ENCODE measurements at places on chromosomes 5 and 9. TPM values are rescaled to one million over a fixed set of nuclear protein-coding genes. Genes with fewer than 3 reads are reported as not detected.

- DNase-seq: no peak
Observed at GRCh38 chr5:44697025-44697424, 111.7 kb upstream of the MRPS30 start.

DNA sequence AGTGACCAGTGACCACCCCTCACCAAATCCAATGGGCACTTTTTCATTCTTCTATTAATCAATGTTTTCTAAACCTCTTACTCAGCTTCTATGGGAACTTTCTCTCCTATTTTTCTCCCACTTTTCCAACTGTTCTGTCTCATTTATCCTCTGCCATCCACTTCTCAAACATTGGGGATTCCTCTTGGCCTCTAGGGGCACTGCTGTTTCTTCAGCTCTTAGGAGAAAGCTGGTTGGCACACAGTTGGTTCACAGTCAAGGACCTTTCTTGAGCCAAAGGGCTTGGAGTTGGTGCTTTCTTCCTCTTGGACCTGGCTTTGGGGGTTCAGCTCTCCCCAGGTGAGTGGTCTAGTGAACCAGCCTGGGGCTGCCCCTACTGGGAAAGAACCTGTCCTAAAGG, 112.2 kb upstream of the LHFPL2 start:
- DNase-seq: no peak

- no peak for DNase-seq
Observed at GRCh38 chr5:150662731-150663516, 1.9 kb downstream of the MYOZ3 start.

DNA sequence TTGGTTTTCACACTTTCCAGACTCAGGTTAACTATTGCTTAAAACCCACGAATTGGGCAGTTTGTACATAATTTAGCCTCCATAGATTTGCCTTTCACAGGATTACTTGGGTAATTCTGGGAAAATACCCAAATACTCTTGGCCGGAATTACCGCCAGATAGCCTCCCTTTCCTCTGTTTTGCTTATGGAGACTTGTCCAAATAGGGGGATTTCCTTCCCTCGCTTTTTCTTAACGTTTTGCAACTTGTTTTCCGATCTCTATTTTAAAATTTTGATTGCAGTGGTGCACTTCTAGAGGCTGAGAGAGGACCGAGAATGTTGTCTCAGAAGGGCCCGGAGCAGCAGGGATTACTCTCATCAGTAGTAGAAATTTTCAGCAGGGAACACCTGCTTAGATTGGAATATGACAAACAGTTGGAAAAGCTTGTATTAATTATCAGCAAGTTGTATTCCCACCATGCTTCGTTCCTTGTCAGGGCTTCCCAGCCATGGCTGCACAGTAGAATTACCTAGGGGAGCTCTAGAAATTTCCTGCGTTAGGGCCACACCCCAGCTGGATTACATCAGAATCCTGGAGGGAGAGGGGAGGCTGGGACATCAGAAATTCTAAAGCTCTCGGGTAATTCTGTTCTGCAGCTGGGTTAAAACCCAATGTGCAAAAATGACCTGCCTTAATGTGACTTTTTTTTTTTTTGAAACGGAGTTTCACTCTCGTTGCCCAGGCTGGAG, 329.1 kb downstream of the SH3GL2 start:
- DNase-seq: no peak

GRCh38 chr9:90770927-90771326, 30.7 kb upstream of the SYK start:
- no peak for DNase-seq

- DNase-seq: peak; percentile 32
Observed at GRCh38 chr9:35826071-35826701, 2.3 kb downstream of the FAM221B start.

DNA sequence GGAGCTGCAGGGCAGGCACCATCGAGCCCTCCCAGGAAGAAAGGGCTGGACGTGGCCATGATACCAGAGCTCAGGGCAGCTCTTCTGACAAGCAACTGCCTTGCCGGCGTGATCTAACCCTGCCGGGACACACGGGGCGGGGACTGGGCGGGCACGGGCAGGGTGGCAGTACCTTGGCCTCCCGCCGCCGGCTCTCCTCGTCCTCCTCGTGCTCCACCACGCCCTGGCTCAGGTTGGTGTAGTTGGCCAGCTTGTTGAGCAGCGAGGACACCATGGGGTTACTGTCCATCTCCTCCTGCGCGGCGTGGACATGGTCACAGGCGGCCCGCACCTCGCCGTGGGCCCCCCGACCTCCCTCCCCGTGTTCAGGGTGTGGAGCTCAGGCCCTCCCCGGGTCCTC, 18.5 kb downstream of the SLC12A7 start:
- DNase-seq: no peak

DNA sequence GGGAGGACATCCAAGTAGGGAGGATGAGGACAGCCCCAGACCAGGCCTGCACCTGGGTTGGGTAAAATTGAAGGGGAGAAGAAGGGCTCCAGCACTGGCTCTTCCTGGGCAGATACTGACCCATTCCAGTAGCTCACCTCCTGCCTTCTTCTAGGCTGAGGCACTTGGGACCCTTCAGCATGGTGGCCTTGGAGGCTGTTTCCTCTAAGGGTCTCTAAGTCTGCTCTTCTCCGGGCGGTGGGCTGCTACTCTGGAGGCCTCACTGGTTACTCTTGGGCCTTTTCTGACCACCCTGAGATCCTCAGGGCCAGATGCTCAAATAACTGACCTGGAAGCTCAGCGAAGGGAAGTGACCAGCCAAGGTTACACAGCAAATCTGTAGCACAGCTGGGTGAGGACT, 2.8 kb upstream of the TIFAB start:
- no peak for DNase-seq

DNA sequence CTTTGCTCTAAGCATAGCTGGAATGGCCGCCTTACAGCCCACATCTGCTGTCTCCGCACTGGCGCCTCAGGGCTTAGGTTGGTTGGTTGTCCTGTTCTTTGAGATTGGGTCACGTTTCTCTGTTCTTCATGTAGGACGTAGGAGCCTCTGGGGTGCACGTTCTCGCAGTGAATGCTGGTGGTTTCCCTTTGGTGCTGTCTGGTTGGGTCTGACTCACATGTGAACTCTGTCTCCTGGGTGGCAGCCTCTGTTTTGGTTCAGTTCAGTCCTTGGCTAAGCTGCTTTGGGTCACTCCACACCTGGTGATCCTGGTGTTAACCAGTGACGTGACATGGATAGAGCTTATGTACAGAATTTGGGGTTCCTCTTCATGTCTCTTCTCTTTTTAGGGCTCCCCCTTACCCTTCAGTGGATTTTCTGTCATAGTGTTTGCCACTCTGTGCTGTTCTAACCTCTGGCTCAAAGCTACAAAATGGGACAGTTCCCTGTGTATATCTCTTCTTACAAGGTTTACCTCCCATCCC, 12.6 kb upstream of the LPCAT1 start:
- DNase-seq: no peak

- peak; percentile 71 for DNase-seq
Observed at GRCh38 chr5:115415143-115415491, 118.7 kb upstream of the CCDC112 start.

DNA sequence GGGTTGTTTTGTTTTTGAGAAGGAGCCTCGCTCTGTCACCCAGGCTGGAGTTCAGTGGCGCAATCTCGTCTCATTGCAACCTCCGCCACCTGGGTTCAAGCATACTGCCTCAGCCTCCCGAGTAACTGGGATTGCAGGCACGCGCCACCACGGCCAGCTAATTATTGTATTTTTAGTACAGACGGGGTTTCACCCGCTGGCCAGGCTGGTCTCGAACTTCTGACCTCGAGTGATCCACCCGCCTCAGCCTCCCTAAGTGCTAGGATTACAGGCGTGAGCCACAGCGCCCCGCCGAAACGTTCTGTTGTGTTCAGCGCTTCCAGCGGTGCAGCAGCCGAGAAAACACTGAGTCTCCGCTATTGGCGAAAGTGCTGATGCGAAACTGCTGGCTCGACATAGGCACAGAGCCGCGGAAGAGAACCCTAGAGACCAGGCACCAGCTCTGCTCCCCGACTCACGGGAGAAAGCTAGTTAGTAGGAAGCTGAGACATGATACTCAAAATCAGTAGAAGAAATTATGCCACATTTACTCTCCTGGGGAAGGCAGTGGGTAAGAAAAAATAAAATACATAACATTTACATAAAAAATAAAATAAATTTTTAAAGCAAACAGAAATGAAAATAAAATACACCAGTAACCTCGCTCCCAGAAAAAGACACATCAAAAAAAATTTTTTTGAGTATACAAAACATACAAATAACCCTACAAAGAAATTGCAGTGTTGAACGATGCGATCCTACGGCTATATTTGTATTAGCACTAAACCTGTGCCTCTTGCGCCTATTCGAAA, 31.6 kb downstream of the ANXA2R start:
- DNase-seq: peak; percentile 86

GRCh38 chr5:61019642-61020041, 74.6 kb downstream of the NDUFAF2 start:
- no peak for DNase-seq

DNA sequence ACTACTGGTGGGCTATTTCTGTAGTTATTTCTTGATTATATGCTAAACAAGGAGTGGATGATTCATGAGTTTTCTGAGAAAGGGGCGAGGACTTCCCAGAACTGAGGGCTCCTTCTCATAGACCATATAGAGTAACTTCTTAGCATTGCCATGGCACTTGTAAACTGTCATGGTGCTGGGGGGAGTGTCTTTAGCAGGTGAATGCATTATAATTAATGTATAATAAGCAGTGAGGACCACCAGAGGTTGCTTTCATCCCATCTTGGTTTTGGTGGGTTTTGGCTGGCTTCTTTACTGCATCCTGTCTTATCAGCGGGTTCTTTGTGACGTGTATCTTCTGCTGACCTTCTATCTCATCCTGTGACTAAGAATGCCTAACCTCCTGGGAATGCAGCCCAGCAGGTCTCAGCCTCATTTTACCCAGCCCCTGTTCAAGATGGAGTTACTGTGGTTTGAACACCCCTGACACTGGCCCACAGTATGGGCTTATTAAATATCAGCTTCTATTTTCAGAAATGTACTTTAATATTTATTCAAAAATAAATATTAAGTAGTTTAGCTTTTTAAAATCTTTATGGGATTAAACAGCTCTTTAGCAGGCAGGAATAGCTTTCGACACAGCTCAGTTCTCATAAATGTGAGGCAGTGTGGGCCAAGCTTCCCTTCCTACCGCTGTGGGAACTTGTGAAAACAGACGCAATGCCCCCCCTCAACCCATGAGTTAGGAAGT, 44.4 kb downstream of the GALNT12 start:
- peak; percentile 53 for DNase-seq

DNA sequence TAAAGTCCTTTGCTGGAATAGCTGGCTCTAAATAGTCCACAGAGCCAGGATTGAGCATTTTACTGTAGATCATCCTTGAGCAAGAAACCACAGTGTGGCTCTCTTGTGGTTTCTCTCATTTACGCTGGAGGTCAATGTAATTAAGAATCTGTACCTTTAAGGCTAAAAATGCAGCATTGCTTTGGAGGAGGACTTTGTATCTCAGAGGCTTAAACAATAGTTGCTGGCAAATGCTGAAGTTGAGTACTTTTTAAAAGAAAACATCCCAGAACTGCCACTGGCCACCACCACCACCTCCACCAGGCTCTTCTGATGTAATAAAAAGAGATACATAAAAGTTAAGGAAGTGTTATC, 177.3 kb upstream of the ADAMTSL1 start:
- DNase-seq: no peak

DNA sequence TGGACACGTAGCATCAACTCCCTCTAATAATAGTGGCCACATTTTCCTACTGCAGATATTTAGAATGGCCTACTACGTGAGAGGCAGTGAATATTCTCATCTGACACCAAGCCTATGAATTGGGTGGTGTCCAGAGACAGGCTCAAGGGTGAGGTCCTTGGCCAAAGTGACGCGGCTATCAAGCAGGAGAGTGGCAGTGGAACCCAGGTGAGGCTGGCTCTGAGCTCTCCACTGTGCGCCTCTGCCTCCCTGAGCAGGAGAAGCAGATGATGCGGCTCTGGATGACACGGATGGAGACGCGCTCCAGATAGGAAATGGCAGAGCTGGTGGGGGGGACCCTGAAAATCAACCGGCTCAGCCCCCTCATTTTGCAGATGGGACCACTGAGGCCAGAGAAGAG, 69.7 kb downstream of the CFAP77 start:
- DNase-seq: no peak

DNA sequence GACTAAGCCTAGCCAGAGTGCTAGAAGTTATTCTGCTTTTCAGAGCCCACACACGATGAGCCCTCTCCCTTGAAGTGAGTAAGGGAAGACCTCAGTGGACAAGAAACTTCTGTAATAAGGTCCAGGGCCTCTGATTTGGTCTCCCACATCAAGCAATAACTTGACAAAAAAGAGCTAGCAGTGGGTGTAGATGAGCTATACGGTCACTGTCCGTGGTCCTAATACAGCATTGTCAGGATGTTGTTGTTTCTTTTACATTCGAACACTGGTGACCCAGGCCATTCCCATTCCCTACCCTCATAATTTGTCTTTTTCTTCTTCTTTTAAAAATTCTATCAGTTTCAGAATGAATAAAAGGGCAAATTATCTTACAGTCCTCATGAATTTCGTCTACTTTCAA, 5.2 kb downstream of the PCSK1 start:
- peak; percentile 35 for DNase-seq

DNA sequence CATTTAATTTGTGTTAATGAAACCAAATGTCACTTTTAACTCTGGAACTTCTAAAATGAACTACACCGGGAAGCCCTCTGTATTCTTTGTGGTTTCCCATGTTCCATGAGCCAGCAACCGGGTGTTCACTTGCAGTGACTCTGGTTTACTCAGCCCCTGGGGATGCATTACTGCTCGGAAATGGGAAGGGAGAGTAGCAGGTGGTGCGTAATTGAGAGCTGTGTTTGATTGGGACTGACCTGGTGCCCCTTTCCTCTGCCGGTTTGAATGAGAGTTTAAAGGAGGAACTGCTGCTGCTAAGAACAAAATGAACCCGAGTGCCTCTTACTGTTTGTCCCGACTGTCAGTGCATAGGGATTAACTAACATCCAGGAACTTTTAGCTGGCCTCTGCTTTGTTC, 100.1 kb upstream of the DHFR start:
- no peak for DNase-seq

Gene LECT2
- total RNA-seq: not detected

Gene SLC6A3
- not detected for total RNA-seq

Gene N4BP3
- total RNA-seq: 0.33 TPM

Gene PLAC8L1
- not detected for total RNA-seq

Gene PCDHB5
- total RNA-seq: 52.8 TPM

Gene FXN
- 15.7 TPM for total RNA-seq

Gene KIF4B
- 0.02 TPM for total RNA-seq

Gene PCDH12
- total RNA-seq: 0.07 TPM

Gene PCDHGA4
- total RNA-seq: 1.4 TPM

Measured in A172 (cell line).